ENCODE measurements at places on chromosomes 5 and 9.

DNA sequence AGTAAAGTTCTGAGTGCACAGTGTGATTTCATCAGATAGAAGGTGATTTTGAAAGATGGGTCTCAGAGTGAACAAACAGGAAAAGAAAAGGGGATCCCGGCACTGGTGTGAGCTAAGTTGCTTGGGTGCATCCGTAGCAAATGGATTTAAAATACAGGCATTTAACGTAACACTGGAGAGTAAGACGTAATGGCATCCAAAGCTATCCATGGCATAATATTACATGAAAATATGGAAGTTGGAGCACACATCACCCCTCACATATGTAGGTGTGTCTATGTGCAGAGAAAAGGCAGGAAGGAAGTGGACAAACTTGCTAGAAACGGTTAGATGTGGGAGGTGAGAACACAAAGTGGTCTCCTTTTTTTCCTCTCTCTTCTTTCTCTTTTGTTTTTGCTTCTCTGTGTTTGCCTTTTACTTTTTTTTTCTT, 38.2 kb upstream of the SEMA4D start:
- no peak for DNase-seq

GRCh38 chr5:157213527-157214243, 33.0 kb downstream of the ITK start:
- DNase-seq, result no peak

DNA sequence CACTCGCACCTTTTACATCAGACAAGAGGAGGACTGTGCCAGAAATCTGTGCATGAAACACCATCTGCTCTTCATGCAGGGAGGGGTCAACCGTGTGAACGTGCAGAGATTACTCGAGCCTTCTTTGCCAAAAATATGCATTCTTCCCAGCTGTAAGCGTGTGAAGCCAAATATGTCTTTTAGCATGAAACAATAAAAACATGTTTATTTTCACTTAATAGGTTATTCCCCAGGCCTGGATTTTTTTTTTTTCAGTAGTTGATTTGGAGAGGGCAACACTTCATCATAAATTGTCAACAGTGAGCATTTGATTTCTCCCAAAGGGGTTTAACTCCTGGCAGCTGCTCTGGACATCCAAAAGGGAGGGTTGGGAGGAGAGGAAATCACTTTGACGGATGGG, 23.8 kb downstream of the PLAC8L1 start:
- DNase-seq, result peak; percentile 60

- DNase-seq, result no peak
Observed at GRCh38 chr9:126704157-126704891, 90.6 kb downstream of the LMX1B start.

GRCh38 chr5:168471785-168472184, 14.5 kb upstream of the RARS1 start:
- no peak for DNase-seq

DNA sequence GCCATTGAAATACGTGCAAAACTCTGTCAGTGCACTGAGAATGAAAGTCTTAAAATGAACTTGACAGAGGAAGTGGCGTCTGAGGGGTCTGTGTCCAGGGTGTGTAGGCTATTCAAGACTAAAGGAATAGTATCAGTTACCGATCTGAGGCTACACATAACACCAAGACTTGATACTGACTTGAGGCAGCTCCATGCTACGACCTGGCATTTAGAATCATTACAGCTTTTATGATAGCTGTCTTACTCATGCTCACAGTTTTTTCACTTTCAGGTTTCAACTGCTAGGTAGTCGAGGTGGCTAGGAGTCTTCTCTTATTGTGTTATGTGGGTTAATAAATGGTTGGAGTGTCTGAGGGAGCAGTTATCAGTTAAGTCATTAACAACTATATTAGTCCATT, 92.8 kb upstream of the SLCO6A1 start:
- DNase-seq, result no peak

- no peak for DNase-seq
Observed at GRCh38 chr9:8732367-8733075, 932.9 kb upstream of the DMAC1 start.

DNA sequence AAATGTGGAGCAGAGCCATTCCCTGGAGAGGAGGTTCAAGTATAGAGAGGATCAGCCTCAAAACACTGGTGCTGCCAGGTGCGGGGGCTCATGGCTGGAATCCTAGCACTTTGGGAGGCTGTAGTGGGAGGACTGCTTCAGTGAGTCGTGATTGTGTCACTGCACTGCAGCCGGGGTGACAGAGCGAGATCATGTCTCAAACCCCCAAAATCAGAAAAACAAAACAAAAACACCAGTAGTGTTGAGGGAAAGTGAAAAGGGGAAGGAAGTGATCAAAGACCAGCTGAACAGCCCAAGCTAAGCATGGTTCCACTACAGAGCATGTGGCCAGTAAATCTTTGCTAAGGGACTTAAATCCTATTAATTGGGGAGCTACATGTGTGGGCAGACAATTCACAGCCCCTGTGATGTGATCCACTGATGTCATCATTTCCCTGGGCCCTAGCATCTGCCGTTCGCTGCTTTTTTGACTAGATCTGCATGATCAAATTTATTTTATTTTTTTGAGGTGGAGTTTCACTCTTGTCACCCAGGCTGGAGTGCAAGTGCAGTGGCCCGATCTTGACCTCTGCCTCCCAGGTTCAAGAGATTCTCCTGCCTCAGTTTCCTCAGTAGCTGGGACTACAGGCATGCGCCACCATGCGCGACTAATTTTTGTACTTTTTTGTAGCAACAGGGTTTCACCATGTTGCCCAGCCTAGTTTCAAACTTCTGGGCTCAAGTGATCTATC, 2.7 kb upstream of the PCBD2 start:
- DNase-seq, result no peak

GRCh38 chr5:157024208-157024959, 34.5 kb downstream of the HAVCR1 start:
- no peak for DNase-seq

DNA sequence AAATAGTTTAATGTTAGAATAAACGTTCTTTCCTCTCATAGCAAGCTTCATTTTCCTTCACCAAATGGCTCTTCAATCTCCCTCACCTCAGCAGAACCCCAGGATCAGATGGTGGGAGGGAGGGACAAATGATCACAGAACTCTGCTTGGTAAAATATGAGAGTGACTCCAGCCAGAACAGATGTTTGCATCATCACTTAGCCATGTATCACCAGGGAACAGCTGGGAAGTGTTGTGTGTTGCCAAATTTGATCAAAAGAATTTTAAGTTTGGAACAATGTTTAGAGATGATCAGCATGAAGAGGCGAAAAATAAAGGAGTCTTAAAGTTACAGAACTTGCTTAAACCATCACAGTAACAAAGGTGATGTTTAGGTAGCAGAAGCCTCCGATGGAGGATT, 115.7 kb downstream of the FRMD3 start:
- DNase-seq, result no peak

DNA sequence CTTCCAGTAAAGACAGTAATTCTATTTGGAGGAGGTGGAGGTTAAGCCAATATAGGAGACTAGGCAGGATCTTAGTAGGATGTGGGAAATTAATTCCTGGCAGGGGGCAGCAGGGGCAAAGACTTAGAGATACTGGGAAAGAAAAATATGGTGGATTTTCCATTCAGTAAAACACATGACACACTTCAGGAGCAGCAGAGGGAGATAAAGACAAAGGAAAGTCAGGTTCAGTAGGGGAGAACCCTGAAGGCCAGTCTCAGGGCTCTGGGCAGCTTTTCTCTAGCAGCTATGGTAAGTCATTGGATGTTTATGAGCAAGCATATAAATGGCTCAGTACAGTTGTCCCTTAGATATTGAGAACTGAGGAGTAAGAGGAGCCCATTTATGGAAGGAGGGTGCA, 105.5 kb downstream of the PJA2 start:
- no peak for DNase-seq

DNA sequence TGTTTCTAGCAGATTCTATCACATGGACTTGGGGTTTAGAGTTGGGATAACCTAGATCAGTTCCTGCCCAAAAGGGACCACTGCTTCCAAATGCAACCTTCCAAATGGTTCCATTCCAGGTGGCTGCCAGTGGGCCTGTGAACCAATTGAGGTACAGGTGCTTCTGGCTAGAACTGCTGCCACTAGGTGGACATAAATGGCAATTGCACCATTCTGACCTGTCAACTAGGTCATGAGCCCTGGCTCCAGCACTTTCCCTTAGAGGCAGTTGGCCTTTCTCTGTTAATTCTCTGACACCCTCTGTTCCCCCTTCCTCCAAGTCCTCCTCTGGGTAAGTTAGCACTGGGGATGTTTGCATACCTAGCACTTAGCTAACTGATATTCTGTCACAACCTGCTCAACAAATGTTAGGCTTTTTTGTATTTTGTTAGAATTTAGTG, 16.6 kb upstream of the HEMGN start:
- DNase-seq, result no peak

DNA sequence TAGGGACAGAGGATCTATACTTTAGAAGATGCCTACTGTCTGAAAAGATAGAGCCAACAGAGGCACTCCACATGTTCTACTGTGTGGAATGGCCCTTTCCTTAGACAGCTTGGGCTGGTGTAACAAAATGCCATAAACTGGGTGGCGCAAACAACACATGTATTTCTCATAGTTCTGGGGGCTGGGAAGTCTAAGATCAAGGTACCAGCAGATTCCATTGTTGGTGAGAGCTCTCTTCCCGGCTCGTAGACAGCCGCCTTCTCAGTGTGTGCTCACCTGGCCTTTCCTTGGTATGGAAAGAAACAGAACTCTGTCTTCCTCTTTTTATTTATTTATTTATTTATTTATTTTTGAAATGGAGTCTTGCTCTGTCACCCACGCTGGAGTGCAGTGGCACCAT, 70.9 kb downstream of the APTX start:
- no peak for DNase-seq

GRCh38 chr9:38091310-38092199, 22.5 kb upstream of the SHB start:
- DNase-seq, result no peak

DNA sequence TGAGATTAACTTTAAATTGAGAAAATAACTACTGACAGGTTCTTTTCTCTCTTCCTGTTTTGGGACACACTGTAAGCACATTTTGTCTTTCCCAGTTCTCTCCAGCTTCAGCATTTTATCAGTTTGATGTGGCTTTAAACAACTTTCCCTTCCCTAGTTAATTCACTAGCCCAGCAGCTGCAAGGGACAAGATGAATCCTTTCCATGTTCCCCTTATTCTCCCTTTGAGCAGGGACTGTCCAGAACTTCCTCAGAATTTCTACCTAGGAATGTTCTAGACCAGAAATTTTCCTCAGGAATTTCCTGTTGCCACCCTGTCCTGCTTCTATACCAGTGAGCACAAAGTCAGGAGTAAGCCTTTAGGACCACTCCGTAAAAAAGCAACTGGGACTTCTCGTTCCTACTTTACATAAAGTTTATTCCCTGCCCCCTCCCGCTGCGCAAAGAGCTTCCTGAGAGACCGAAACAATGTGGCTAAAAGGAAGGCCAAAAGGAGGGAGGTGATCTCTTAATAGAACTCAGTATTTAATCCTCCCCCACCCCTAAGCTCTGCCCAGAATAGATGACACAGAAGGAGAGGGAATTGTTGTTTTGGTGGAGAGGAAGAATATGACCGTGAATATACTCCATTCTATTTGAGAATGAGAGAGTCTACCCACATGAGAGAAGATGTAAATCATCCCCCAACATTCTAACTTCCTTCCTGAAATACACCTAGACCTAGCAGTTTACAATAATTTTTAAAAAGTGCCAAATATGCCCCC, 61.9 kb downstream of the GLIS3 start:
- DNase-seq, result no peak

GRCh38 chr5:140883373-140883772, 1.4 kb downstream of the PCDHA13 start:
- no peak for DNase-seq

- no peak for DNase-seq
Observed at GRCh38 chr5:173099461-173099860, 43.3 kb downstream of the CREBRF start.

DNA sequence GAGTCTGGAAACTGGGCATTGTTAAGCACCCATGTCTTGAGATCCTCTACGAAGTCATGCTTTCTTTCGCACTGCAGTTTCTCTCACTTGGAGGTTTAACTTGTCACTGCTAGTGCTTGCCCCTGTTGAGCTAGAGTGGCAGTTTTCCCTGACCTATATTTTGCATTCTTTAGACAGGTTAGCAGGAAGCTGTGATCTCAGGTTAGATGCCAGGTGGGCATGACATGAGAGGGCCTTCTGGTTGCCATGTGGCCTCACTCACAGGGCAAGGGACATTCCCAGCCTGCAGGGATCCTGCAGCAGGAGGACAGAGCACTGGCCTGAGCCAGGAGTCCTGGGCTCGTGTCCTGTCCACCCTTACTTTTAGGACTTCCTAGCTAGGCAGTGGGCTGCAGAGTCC, 28.6 kb downstream of the SLC36A1 start:
- DNase-seq, result no peak

DNA sequence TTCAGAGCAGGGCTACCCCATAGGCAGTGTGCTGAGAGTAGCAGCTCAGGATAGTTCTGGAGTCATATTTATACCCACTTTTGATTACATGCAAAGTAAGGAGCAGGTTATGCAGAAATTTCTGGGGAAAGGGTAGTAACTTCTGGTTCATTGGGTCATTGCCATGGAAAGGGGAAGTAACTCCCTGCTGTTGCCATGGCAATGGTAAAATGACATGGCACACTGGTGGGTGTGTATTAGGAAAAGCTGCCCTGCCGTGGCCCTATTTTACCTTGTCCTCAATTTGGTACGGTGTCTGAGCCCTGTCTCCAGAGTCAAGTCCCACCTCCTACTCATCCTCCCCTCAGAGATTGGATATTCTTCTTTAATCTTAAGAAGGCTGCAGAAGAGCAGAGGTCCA, 526.7 kb upstream of the TYRP1 start:
- DNase-seq, result no peak

DNA sequence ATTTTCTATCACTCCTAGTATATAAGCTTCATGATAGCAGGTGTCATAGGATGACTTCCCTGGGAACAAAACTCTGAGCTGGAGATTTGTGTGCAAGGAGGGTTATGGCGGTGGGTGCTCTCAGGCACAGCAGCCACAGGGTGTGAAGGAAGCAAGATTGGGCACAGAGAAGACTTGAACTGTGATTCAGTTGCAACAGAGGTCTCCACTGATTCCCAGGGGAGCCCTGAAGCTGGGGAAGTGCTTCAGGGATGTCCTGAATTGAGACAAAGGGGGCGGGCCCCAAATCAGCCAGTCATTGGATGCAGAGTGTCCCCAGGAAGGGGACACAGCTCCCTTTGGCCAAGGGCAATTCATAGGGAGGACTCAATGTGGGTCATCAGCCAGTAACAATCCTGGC, 44.4 kb upstream of the ANKRD55 start:
- DNase-seq, result no peak

DNA sequence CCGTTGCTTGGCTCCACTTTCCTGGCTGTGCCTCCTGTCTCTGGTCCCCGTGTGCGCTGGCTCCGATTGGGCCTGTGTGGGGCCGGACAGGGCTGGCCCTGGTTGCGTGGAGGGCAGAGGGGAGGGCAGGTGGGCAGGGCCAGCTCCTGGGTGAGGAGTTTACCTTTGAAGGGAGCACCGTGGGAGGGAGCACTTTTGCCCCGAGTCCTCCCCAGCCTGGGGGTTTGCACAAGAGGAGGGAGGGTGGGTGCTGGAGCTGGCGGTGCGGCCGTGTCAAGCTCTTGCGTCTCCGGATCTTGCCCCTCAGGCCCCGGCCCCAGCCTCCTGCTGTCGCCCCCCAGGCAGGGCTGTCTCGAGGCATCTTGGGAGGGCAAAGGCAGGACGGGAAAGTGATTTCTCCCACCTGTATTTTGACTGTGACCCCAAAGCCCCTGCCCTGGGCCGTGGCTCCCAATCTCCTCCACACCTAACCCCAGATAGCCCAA, 48.3 kb upstream of the EXOC3 start:
- no peak for DNase-seq
